ENCODE measurements at places on chromosomes 6 and 20. TPM values are rescaled to one million over a fixed set of nuclear protein-coding genes. Genes with fewer than 3 reads are reported as not detected.

DNA sequence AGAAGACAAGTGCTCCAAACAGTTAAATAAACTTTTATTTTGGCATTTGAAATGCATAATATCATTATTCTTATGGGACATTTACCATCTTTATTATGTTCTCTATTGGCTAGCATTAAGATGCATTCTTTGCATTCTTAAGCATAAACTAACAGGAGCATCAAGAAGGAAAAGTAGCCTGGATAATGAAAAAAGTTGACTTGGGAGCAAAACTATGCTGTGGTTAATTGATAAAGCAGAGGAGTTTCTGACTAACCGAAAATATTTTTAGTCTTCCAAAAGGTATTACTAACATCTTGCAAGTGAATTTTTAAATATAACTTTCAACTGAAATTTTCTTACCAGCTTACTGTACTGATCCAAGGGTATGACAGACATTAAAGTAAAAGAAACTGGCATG is 140.3 kb downstream of the FLRT3 start:
- no peak for DNase-seq
- H3K4me3 ChIP-seq: no peak overlapping the region
- no peaks in the 10 kb centered on the region for H3K27me3 ChIP-seq
- H3K36me3 ChIP-seq: no peaks in the 10 kb centered on the region

DNA sequence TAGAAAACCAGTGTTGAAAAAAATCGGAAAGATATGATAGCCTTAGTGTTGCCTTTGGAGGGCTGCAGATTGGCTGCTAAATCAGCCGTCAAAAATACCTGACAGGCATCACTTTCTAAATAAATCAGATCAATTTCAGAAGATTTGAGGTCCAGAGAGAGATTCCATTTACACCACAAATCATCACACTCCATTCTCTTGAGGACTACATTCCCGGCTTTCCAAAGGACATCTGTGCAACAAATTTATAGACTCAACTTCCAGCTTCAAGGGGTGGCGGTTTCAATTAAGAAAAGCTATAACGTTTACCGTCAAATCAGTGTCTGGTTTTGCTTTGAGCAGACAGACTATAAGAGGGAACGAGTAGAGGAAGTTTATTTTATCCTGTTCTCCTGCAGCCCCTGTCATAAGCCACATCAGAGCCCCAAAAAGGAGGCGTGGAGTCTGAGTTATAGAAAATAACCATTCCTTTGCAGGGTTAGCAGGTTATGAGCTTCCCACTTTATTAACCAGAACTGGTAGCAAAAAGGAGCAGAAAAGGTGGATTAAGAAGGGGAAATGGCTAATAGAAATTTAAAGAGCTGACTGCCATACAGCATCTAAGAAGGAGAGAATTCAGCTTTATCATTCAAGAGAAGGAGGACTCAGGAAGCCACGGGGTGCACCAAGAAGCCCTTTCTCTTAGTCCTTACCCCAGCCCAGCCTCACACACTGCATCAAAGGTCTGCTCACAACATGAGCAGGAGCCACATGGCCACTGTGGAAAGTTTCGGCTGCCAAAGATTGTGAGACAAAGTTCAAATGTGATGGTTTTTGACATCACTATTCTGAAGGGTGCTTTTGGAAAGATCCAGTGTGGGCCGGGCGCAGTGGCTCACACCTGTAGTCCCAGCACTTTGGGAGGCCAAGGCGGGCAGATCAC is 12.9 kb upstream of the UQCC2 start:
- peak overlapping the region; percentile 18 for H3K27ac ChIP-seq
- H3K36me3 ChIP-seq: no peaks in the 10 kb centered on the region
- peaks cover 14% of the 10 kb centered on the region for H3K27me3 ChIP-seq

SLC9A8 gene
- total RNA-seq: 19.9 TPM

GRCh38 chr6:148765898-148766808 is 19.3 kb downstream of the UST start:
- H3K27me3 ChIP-seq: peaks cover 43% of the 10 kb centered on the region
- no peak overlapping the region for H3K4me3 ChIP-seq
- DNase-seq: no peak
- H3K36me3 ChIP-seq: no peaks in the 10 kb centered on the region
- peaks cover 31% of the 10 kb centered on the region for H3K4me1 ChIP-seq

HMGN4 gene
- 90.9 TPM for total RNA-seq

All from activated T-cell treated with anti-CD3 and anti-CD28 coated beads, Interleukin-2, amount 50 U/mL, for 72 hours (primary cell).